ENCODE measurements at places on chromosomes 1 and 21. TPM values are rescaled to one million over a fixed set of nuclear protein-coding genes. Genes with fewer than 3 reads are reported as not detected.
A peak's percentile ranks its signal among the peaks of the same experiment; 100 is the strongest.

The BATF3 gene
- total RNA-seq = 9.5 TPM

DNA sequence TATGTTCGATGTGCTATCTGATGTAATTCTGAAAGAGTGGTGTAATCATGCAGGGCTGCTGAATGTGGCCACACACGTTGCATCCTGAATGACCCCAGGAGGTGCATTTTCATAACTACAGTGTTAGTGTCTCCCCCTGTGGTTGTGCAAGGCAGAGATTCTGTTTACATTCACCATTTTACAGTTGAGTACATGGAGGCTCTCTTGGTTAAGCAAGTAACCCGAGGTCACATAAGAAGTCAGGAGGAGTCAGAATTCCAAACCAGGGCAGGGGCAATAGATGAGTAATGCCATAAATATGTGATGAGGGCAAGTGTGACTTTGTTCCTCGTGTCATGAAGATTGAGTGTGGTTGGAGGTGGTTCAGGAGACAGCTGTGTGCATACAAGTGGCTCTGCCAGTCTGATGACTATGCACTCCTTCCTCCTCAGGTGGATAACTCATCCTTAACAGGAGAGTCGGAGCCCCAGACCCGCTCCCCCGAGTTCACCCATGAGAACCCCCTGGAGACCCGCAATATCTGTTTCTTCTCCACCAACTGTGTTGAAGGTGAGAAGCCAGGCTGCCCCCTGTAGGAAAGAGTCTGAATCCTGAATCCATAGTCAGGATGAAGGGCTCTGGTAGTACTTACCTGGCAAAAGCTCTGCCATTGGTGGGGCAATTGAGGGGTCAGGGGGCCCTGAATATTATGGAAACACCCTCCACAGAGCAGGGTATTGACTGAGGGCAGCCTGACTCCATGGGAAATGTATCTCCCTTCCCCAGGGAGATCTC, 9.3 kb downstream of the ATP1A2 start:
- peak; percentile 37 for DNase-seq

GRCh38 chr1:230702934-230703678, 10.8 kb downstream of the AGT start:
- DNase-seq = no peak

DNA sequence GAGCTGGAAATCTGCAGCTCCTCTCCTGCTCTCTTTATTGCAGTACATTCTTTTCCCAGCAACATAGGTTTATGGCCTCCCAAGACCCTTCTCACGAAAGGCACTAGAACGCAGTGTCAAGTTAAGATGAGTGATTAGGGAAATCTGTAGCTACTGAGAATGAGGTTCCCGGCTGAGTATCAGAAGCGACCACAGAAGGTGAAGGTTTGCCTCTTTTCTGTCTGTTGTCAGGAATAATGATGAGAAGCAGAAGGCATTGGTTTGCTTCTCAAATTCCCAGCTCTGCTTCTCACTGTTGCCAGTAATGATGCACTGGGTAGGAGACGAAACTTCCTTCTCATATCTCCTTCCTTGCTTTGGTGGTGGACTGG, 128.4 kb downstream of the NTMT2 start:
- no peak for DNase-seq

DNA sequence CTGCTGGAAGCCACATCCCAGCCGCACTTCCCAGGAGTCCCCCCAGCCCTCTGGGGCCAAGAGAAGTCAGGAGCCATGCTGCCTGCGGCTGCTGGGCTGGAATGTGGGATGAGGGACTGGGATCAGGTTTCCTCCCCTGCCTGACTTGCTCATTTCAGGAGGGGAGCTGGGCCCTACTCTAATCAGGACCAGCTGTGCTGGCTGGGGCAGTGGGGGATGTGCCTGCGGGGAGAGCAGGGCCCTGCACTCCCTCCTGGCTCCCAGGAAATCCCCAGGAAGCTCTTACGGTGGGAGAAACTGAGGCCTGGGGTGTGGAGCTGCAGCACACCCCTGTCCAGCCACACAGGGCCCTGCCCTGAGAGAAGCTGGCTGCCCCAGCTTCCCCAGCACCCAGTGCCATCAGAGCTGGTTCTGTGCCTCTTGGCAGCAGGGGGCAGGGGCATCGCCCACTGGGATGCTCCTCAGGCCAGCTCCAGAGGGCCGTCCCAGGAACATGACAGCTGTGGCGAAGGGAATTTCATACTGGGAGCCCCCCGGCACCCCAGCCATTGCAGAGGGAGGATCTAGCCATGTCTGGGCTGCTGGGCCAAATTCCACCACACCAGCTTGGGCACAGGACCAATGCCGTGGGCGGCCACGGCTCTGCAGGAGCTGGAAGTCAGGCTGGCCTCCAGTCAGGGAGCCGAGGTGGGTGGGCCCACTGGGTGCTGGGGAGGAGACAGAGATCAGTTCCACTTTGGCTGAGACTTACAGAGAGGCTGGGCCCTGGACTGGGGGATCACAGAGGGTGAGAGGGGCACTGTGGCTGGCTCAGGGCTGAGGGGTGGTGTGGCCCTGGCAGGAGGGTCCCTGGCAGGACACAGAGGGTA, 21.3 kb upstream of the PRSS38 start:
- DNase-seq = peak; percentile 86

- peak; percentile 72 for DNase-seq
Observed at GRCh38 chr1:3734602-3735001, 17.6 kb upstream of the CCDC27 start.

GRCh38 chr1:230415405-230416132, 10.6 kb downstream of the PGBD5 start:
- DNase-seq = no peak

DNA sequence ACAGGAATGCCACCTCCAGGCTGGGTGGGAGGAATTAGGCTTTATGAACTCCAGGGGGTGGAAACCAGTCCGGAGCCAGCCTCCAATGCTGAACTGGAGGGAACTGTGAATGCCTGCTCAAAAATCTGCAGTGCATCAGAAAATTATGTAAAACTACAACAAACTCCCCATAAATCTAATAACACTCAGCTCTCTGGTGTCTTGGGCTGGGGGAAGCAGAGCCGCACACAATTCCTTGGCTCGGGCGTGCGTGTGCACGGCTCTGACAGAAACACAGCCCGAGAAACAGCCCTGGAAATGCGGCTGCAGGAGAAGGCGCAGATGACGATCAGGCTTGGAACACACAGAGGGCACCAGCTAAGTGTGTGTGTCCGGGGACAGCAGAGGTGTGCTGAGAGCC, 127.6 kb upstream of the VAMP3 start:
- DNase-seq = no peak

DNA sequence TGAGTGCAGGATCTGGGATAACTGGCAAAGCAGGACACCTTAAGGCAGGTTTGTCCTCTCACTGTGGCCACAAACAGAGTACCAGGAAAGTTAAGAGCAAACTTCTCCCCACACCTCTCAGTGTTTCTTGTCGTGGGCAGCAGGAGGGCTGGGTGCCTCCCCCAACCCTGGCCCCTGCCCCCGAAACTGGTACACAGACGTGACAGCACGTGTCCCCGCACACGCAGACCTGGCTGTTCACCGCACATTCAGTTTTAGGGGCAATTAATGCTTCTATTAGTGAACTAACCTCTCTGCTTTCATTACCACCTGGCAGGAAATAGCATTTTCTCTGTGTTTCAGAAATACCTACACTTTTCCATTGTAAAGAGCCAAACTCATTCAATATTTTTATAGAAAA, 32.9 kb upstream of the RIPK4 start:
- no peak for DNase-seq
